ENCODE measurements at places on chromosomes 16 and 17. TPM values are rescaled to one million over a fixed set of nuclear protein-coding genes. Genes with fewer than 3 reads are reported as not detected.

Gene OR3A3
- not detected for total RNA-seq

Gene ZFP1
- 13.5 TPM for total RNA-seq

DNA sequence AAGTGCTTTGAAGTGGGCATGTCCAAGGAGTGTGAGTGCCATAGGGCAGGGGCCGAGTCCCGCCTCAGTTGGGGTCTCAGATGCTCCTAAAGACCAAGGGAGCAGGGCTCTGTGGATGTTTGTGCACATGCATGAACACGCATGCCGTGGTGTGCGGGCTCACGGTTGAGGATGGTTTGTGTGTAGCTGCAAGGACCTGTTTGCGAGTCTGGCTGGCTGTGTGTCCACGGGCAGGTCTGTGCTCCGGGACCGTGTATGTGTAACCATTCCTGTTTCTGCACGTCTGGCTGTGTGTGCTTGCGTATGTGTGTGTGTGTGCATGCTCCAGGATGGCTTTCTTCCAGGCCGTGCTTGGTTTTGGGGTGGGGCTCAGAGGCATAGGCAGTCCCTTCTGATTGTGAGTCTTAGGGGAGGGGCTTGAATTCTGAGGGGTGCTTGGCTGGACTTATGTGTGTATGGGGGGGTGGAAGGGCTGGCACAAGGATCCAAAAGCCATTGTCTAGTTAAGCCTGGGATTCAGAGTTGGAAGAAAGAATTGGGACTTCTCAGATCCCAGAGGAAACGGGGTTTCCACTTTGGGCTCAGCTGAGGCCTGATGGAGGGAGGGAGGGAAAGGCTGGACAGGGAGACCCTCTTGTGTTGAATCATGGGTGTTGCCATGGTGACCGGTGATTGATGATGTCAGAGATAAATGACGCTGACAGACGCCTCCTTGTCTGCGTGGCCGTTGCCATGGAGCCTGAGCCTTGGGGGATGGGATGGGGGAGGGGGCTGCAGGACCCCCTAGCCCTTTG is 14.4 kb downstream of the GJD3 start:
- DNase-seq, result no peak

- no peak for DNase-seq
These were observed 43.0 kb upstream of the CDH8 start for GRCh38 chr16:62079236-62079635.

DNA sequence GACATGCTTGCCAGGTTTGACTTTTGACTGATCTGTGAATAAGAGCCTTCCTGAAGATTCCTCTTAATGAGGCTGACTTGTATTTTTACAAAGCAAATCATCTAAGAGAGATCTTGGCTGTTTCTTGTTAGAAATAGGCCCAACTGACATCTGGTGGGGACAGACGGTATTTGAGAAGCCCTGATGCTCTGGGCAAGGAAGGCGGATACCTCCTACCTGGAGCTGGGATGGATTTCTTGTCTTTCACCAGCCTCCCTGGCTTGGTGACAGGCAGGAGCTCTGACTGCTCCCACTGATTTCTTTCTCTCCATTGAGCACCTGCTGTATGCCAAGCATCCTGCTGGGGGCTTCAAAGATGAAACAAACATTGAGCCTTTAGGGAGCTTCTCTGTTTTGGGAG is 40.4 kb downstream of the AKAP1 start:
- no peak for DNase-seq
